Kidney epithelial cell (primary cell): ENCODE measurements at places on chromosomes 3 and 15.

DNA sequence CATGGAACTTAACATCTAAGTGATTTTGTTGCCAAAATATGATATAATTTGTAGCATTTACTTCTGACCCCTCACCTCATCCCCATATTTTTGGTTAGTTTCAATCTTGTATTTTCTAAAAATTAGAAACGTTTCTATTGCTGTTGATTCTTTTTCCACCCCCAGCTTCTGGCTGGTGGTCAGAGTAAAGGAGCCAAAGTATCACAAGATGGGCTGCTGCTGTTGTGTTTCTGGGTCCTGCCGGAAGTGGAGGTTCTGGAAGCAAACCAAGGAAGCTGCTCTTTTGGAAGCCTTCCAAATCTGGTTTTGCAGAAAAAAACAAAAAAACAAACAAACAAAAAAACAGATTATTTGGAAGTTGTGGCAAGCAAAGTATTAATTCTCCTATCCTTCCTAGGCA lies 221.1 kb upstream of the P2RY1 start:
- no peak for DNase-seq

- no peak for DNase-seq
Observed at GRCh38 chr15:86608461-86609205, 529.0 kb downstream of the AGBL1 start.

- no peak for DNase-seq
Observed at GRCh38 chr3:179297971-179298725, 24.7 kb upstream of the ZNF639 start.

- DNase-seq, result no peak
Observed at GRCh38 chr3:112477891-112478290, 21.4 kb downstream of the BTLA start.

DNA sequence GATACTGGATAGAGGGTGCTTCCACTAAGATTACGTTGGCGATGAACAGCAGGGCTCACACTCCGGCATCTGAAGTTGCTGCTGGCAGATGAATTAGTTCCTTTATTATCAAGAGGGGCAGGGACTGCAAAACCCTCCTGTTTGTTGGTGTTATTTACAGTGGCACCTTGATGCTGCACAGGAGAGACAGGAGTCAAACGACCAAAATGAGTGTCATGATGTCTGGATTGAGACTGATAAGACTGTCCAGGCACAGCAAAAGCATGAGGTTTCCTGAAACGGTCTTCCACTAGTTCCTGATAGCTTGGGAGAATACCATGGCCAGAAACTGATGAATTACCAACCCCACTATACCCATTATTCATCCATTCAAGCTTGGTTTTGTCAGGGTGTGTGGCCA lies 100.8 kb upstream of the NEDD4 start:
- no peak for DNase-seq

- no peak for DNase-seq
Observed at GRCh38 chr3:42591811-42592210, 1.2 kb downstream of the SS18L2 start.

DNA sequence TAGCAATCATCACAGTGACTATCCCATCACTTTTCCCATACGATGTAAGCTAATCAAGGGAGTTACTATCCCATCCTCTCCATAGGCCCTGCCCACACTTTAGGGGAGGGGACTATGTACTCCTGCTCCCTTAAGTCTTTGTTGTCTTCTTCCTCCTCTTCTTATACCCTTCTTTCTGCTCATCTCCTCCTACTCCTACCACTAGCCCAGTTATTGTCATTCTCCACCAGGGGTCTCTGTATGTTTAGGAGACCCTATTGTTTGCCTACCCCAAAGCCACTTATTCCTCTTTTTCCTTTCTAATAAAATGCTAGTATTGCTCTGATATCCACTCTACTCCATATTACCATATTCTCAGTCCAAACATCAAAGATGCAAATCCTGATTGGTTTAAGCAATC lies 27.8 kb downstream of the STAC start:
- no peak for DNase-seq

DNA sequence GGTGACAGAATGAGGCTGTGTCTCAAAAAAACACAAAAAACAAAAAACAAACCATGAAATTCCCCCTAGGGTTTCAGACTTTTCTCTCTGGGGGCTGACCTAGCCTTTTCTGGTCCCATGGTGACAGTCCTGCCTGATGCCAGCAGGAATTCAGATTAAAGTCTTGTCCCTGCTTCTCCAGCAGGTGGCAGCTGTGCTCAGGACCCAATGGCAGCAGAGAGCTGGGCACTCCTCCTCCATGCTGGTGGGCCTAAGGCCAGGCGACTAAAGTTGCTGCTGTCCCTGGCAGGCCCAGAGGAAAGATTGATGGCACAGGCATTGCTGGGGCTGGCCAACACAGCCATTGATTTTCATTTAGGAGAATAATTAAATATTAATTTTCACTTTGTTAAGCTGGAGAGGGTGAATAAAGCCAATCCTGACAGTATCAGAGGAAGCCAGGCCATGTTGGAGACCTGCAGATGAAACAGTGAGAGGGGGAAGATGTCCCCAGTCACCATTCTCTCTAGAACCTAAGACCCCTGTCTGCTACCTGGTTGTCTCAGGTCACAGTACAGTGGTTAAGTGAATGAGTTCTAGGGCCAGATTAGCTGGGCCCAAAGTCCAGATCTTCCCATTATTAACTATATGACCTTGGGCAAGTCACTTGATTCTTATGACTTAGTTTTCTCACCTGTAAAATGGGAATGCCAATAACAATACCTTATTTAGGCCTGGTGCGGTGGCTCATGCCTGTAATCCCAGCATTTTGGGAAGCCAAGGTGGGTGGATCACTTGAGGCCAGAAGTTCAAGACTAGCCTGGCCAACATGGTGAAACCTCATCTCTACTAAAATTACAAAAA lies 7.1 kb downstream of the CELF6 start:
- DNase-seq, result peak; percentile 12

- no peak for DNase-seq
Observed at GRCh38 chr3:179098388-179099077, 26.9 kb upstream of the ZMAT3 start.
